MG63 (cell line): ENCODE measurements at places on chromosomes 4 and X. TPM values are rescaled to one million over a fixed set of nuclear protein-coding genes. Genes with fewer than 3 reads are reported as not detected.

Gene RIPPLY1
- total RNA-seq, result 2.4 TPM in 1 of 2 replicates, not detected in the other

Gene SGMS2
- total RNA-seq, result 13.2 and 19.5 TPM in 2 replicates

Gene CHRDL1
- 79.1 and 90.2 TPM in 2 replicates for total RNA-seq

Gene COMMD8
- 24.7 and 30.2 TPM in 2 replicates for total RNA-seq

Gene NRK
- not detected in 2 replicates for total RNA-seq
